ENCODE measurements at places on chromosomes 7 and 10. TPM values are rescaled to one million over a fixed set of nuclear protein-coding genes. Genes with fewer than 3 reads are reported as not detected.

Gene SUN3
- total RNA-seq = not detected

- no peaks in the 10 kb centered on the region for H3K4me1 ChIP-seq
- H3K4me3 ChIP-seq = no peak overlapping the region
- DNase-seq = no peak
Measured at GRCh38 chr7:100033526-100033925, 16.0 kb upstream of the ZSCAN21 start.

Gene KAZALD1
- total RNA-seq = 4.2 TPM

DNA sequence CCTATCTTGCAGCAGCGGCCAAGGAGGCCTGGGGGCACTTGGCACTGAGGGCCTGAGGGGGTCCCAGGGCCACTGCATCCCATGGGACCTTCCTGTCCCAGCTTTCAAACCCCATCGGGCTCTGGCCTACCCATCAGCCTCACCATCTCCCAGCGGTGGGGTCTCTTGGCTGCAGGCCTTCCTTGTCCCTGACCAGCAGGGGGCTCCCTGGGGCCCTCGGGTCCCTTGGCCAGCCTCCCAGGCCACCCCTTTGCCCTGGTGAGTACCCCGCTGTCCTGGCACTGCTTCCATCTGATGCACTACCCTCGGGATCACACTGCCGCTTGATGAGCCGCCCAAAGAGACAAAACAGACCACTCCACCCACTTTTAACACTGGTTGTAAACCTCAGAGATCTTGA, 43.5 kb downstream of the YKT6 start:
- DNase-seq = no peak
- no peak overlapping the region for H3K27ac ChIP-seq
- H3K4me3 ChIP-seq = no peak overlapping the region
- H3K27me3 ChIP-seq = no peaks in the 10 kb centered on the region
- H3K36me3 ChIP-seq = no peaks in the 10 kb centered on the region

Gene THSD7A
- 9.3 TPM for total RNA-seq

GRCh38 chr7:17098515-17098914, 199.9 kb upstream of the AHR start:
- H3K4me1 ChIP-seq = peaks cover 12% of the 10 kb centered on the region
- no peaks in the 10 kb centered on the region for H3K36me3 ChIP-seq
- no peaks in the 10 kb centered on the region for H3K27me3 ChIP-seq
- no peak overlapping the region for H3K27ac ChIP-seq

DNA sequence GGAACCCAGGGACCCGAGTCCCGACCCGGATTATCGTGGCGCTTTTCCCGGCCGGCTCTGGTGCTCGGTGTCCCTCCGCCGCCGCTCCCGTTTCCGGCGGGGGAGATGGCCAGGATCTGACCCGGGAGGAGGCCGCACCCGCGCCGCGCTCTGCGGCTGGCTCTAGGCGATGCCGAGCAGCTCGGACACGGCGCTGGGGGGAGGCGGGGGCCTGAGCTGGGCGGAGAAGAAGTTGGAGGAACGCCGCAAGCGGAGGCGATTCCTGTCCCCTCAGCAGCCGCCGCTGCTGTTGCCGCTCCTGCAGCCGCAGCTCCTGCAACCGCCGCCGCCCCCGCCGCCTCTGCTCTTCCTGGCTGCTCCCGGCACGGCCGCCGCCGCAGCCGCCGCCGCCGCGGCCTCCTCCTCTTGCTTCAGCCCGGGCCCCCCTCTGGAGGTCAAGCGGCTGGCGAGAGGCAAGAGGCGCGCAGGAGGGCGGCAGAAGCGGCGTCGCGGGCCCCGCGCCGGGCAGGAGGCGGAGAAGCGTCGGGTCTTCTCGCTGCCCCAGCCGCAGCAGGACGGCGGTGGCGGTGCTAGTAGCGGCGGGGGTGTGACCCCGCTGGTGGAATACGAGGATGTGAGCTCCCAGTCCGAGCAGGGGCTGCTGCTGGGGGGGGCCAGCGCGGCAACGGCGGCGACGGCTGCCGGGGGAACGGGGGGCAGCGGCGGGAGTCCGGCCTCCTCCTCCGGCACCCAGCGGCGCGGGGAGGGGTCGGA, 593 bp downstream of the CDK13 start:
- no peaks in the 10 kb centered on the region for H3K36me3 ChIP-seq
- H3K27ac ChIP-seq = peak overlapping the region; percentile 94
- H3K27me3 ChIP-seq = no peaks in the 10 kb centered on the region
- peaks cover 42% of the 10 kb centered on the region for H3K4me1 ChIP-seq
- peak overlapping the region; percentile 74 for H3K4me3 ChIP-seq

GRCh38 chr10:114868870-114869519, 47.4 kb downstream of the FHIP2A start:
- H3K36me3 ChIP-seq = peaks cover 10% of the 10 kb centered on the region
- DNase-seq = no peak
- no peaks in the 10 kb centered on the region for H3K4me1 ChIP-seq
- H3K27me3 ChIP-seq = no peaks in the 10 kb centered on the region
- no peak overlapping the region for H3K4me3 ChIP-seq

DNA sequence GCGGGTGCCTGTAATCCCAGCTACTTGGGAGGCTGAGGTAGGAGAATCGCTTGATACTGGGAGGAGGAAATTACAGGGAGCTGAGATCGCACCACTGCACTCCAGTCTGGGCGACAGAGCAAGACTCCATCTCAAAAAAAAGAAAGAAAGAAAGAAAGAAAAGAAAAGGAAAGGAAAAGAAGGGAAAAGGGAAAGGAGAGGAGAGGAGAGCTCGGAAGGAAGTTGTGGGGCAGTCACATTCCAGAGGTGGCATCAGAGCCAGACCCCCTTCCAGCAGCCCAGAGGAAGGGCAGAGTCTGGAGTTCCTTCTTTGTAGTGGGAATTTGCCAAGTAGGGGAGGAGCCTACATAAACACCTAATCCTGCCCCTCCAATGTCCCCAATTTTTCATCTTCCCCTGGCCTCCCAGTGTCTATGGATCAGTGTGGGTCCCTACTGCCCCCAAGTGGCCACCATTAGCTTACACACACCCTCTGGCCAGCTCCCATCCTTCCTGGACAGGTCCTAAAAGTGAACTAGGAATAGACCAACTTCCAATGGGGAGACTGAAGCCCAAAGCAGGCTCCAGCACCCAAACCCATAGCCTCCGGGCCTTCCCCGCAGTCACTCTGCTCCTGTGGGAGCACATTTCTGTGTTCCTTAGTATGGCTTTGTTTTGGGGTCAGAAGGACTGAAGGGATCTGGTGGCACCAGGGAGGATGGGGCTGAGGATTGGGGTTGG, 39.6 kb upstream of the HSPB1 start:
- H3K27ac ChIP-seq = no peak overlapping the region
- peaks cover 24% of the 10 kb centered on the region for H3K4me1 ChIP-seq
- H3K27me3 ChIP-seq = peaks cover 4% of the 10 kb centered on the region
- no peaks in the 10 kb centered on the region for H3K36me3 ChIP-seq

Gene FFAR4
- 1.5 TPM for total RNA-seq

DNA sequence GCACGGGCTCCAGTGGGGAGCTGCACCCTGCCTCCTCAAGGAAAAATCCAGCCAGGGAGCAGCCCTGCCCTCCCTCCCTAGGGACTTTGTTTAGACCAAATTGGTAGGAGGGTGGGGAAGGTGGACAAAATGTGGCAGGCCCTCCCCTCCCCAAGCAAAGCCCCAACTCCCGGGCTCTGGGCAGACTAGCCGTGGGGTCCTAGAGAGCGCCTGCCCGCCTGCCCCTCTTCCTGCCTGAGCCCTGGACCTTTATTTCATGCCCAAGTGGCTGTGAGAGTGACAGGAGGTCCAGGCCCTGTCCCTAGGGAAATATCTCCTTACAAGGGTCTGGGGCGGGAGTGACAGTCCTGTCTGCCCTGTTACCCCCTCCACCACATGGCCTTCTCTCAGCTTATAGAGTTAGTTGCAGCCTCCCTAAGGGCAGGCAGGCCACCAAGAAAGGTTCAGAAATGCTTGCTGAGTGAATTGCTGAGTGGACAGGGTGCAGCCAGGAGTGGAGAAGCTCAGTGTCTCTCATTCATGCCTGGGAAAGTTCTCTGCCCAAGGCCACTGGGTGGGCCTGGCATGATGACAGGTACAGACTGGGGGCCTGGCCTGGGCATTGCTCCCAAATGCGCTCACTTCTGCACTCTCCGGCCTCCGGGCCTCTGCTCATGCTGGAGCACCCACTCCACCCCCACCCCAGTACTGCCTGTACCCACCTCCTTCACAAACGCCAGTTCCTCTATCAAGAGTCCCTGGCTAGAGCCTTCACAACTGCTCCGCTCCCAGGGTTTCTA, 25.2 kb downstream of the DNAJB12 start:
- H3K4me3 ChIP-seq = no peak overlapping the region
- no peak overlapping the region for H3K27ac ChIP-seq
- no peak for DNase-seq
- H3K4me1 ChIP-seq = peaks cover 80% of the 10 kb centered on the region
- H3K27me3 ChIP-seq = no peaks in the 10 kb centered on the region
- H3K36me3 ChIP-seq = no peaks in the 10 kb centered on the region

Gene NPSR1
- not detected for total RNA-seq

Gene RELN
- total RNA-seq = 7.4 TPM

Gene LRRC18
- total RNA-seq = not detected

GRCh38 chr7:34842782-34843181, 184.8 kb downstream of the NPSR1 start:
- H3K27ac ChIP-seq = no peak overlapping the region
- DNase-seq = no peak

DNA sequence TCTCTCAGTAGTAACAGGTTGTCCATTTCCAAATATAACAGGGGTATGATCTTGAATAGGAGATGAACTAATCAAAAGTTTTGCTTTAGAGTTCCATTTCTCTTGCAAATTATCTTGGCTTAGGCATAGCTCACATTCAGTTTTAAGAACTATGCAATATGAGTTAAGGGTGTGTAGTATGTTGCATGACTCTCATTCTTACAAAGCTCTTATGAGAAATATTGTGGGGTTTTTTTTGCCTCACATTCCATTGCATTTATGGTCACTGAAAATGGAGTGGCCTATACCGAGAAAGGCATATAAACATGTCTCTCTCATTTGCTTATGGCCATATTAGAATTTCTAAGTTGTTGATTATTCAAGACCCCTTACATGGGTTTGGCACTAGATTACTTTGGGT, 48.5 kb upstream of the LAMB1 start:
- no peak overlapping the region for H3K4me3 ChIP-seq
- H3K4me1 ChIP-seq = no peaks in the 10 kb centered on the region
- H3K36me3 ChIP-seq = no peaks in the 10 kb centered on the region
- H3K27me3 ChIP-seq = no peaks in the 10 kb centered on the region
- no peak overlapping the region for H3K27ac ChIP-seq

- H3K4me1 ChIP-seq = no peaks in the 10 kb centered on the region
- no peaks in the 10 kb centered on the region for H3K27me3 ChIP-seq
- no peaks in the 10 kb centered on the region for H3K36me3 ChIP-seq
- H3K4me3 ChIP-seq = no peak overlapping the region
- peak; percentile 22 for DNase-seq
- H3K27ac ChIP-seq = no peak overlapping the region
Measured at GRCh38 chr7:141333459-141333858, 217.8 kb upstream of the AGK start.

- H3K36me3 ChIP-seq = no peaks in the 10 kb centered on the region
- no peak for DNase-seq
- no peak overlapping the region for H3K27ac ChIP-seq
- no peaks in the 10 kb centered on the region for H3K4me1 ChIP-seq
- no peaks in the 10 kb centered on the region for H3K27me3 ChIP-seq
- H3K4me3 ChIP-seq = no peak overlapping the region
Measured at GRCh38 chr7:90586091-90586490, 10.0 kb upstream of the CDK14 start.

DNA sequence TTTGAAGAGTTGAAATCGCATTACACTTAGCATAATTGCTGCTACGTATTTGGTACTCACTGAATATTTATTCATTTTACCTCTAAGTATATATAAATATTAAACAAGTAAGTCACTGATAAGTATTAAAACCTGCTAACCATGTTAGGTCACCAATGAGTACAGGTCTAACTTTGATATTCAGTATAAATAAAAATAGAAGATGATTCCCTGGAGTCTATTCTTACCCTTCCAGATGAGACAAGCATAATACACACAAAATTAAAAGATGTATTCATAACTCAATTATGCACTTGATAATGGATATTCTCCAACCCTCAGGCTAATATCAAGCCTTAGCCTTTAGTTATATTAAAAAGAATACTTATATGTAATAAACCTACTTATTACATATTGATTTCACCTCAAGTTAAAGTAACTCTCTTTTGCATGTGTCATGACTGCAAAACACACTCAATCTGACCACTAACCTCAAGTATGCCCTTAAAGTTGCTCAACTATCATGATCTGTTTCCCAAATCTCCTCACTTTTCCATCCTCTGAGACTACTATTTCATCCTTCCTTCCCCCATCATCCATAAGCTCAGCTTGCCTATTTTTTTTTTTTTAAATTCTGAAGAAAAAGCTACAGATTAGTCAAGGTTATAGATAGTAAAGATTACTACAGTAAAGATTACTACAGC, 46.8 kb downstream of the IPMK start:
- H3K4me1 ChIP-seq = no peaks in the 10 kb centered on the region
- no peak for DNase-seq
- no peak overlapping the region for H3K4me3 ChIP-seq
- H3K36me3 ChIP-seq = no peaks in the 10 kb centered on the region
- H3K27ac ChIP-seq = no peak overlapping the region

GRCh38 chr7:29919790-29920189, 69.8 kb downstream of the SCRN1 start:
- H3K4me3 ChIP-seq = no peak overlapping the region
- H3K27me3 ChIP-seq = no peaks in the 10 kb centered on the region
- no peak overlapping the region for H3K27ac ChIP-seq
- DNase-seq = no peak

- no peak overlapping the region for H3K4me3 ChIP-seq
- peak; percentile 52 for DNase-seq
- H3K27me3 ChIP-seq = no peaks in the 10 kb centered on the region
Measured at GRCh38 chr7:29917641-29918040, 72.0 kb downstream of the SCRN1 start.

GRCh38 chr7:158419238-158419785, 168.3 kb downstream of the PTPRN2 start:
- DNase-seq = no peak
- no peaks in the 10 kb centered on the region for H3K4me1 ChIP-seq
- H3K4me3 ChIP-seq = no peak overlapping the region

Gene CCDC7
- 22.8 TPM for total RNA-seq

GRCh38 chr7:47427051-47427643, 154.8 kb downstream of the TNS3 start:
- no peaks in the 10 kb centered on the region for H3K27me3 ChIP-seq
- DNase-seq = no peak
- H3K27ac ChIP-seq = no peak overlapping the region

GRCh38 chr7:16926283-16926682, 44.5 kb upstream of the AGR3 start:
- no peaks in the 10 kb centered on the region for H3K4me1 ChIP-seq
- no peak overlapping the region for H3K27ac ChIP-seq
- H3K4me3 ChIP-seq = no peak overlapping the region
- no peaks in the 10 kb centered on the region for H3K36me3 ChIP-seq

Gene NPC1L1
- 0.49 TPM for total RNA-seq

- no peak overlapping the region for H3K4me3 ChIP-seq
- H3K36me3 ChIP-seq = no peaks in the 10 kb centered on the region
- no peak overlapping the region for H3K27ac ChIP-seq
Measured at GRCh38 chr10:99346247-99346646, 17.1 kb downstream of the CNNM1 start.

GRCh38 chr10:58440484-58440883, 55.3 kb downstream of the TFAM start:
- H3K27ac ChIP-seq = no peak overlapping the region
- no peaks in the 10 kb centered on the region for H3K36me3 ChIP-seq
- H3K4me1 ChIP-seq = peaks cover 8% of the 10 kb centered on the region
